ENCODE measurements at places on chromosomes 1 and 21. TPM values are rescaled to one million over a fixed set of nuclear protein-coding genes. Genes with fewer than 3 reads are reported as not detected.

DNA sequence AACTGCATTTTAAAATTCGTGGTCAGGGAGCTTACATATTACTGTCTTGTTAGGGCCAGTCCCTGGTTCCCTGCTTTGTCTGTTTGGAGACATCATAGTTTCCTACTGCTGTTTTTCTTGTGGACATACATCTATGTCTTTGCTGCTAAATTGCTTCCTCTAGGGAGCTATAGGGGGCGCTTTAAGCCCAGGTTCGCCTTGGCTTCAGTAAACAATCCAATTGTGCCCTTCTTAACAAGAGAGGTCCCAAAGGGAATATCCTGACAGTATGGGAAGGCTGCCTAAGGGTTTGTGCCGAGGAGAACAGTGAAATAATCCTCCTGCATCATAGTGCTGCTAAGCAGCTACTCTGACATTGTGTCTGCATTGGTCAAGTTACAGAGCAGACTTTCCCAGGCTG, 112.5 kb downstream of the USH2A start:
- DNase-seq, result peak; percentile 16

- DNase-seq, result no peak
Observed at GRCh38 chr1:16975211-16975610, 5.2 kb downstream of the MFAP2 start.

- no peak for DNase-seq
Observed at GRCh38 chr1:117661027-117661426, 55.2 kb downstream of the TENT5C start.

- DNase-seq, result no peak
Observed at GRCh38 chr1:146010126-146010738, 11.3 kb downstream of the HJV start.

DNA sequence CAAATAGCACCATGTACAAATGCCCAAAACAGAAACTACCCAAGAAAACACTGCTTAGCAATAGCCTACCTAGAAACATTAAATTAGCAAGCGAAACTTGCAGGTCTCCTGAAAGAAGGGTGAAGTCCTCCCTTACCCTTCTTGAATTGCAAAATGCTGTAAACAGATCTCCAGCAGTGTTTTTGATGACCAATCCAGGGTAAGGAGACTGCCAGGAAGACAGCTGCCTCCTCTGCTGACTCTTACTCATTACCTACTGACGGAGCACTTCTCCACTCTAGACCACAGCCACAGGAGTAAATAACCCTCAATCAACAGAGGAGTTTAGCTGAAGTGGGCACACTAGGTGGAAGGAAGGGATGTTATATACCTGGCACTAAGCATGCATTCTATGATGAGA, 32.2 kb upstream of the GADD45A start:
- DNase-seq, result no peak

GRCh38 chr1:26280333-26281042, 602 bp downstream of the SH3BGRL3 start:
- no peak for DNase-seq

- DNase-seq, result peak; percentile 76
Observed at GRCh38 chr1:155044812-155045657, 6.1 kb upstream of the ADAM15 start.

DNA sequence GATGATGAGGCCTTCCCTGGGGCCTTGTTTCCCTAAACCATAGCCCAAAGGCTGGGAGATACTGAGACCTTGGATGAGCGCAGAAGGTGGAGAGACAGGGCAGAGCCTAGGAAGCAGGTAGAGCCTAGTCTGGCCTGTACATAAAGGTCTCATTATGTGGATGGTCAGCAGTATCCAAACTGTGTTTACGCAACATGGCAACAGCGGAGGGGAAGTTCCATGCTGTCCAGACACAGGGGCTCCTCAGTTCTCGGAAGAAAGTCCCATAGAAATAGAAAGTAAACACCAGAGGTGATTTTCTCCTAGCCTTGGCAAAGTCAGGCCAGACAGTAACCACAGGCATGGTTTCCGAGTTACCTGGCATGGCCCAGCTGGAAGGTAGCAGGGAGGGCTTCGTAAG, 42.1 kb upstream of the MPZL1 start:
- no peak for DNase-seq

Gene NPHS2
- not detected for total RNA-seq

Gene FAM167B
- total RNA-seq, result 2.6 TPM

Gene KMO
- 6.1 TPM for total RNA-seq

Data from lung (tissue), 17 donors.